DND-41 (cell line): ENCODE measurements at places on chromosomes 5 and 9.

DNA sequence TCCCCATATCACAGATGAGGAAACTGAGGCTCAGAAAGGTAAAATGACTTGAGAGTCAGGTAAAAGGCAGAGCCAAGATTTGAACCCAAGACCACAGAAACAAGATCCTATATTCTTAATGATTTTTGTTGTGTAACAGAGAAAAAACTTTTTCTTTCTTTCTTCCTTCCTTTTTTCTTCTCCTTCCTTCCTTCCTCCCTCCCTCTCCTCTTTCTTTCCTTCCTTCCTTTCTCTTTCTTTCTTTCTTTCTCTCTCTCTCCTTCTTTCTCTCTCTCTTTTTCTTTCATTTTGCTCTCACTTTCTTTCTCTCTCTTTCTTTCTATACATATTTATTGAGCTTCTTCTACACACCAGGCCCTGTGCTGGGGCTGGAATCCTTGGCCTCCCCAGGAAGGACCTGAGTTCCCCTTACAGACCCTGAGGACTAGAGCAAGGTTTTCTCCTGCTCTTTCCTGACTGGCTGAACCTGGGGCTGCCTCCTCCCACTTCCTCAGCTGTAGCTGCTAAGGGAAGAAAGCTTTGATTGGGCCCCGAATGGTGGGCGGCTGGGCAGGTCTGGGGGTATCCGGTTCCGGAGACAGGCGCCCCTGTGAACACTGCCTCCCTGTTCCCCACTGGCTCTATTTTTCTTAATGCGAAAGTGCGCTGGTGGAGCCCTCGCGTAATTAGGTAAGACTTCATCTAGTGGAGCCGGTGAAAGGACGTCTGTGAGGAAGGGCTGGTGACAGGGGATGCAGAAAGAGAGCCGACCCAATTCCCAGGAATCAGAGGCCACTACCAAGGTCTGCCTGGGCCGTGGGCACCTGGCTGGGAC lies 27.4 kb upstream of the KIF12 start:
- no peak for DNase-seq

DNA sequence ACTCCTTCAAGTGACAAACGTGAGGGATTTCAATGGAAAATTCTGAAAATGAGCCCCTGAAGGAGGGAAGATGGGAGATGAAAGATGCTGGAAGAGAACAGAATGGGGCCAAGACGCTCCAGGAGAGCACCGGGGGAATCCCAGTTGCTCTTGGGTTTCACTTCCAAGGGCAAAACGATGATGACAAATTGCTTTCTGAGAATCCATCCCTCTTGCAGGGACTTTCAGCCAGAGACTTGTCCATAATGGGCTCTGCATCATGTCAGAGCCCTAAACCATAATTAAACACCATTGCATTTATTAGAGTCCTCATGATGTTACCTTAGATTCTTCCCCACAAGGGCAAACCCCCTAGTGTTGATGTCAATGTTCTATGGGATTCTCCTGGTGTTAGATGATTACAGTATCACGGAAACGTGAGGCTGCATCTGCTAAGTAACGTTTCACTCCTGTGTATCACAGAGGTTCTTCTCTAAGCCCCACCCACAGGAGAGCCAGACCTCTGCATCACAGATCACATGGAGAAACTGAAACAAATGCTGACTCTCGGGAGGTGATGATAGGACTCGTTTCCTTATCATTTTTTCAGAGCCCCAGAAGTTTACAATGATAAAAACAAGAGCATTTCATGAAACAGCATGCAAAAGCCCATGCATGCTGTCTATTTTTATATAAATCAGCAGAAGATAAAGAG lies 114.4 kb downstream of the TENT4A start:
- DNase-seq = peak; percentile 13

- no peak for DNase-seq
Measured at GRCh38 chr5:1325870-1326531, 18.9 kb downstream of the CLPTM1L start.

- no peak for DNase-seq
Measured at GRCh38 chr9:12955510-12956163, 180.8 kb downstream of the LURAP1L start.

GRCh38 chr9:73064315-73064714 lies 87.3 kb upstream of the ANXA1 start:
- DNase-seq = no peak

DNA sequence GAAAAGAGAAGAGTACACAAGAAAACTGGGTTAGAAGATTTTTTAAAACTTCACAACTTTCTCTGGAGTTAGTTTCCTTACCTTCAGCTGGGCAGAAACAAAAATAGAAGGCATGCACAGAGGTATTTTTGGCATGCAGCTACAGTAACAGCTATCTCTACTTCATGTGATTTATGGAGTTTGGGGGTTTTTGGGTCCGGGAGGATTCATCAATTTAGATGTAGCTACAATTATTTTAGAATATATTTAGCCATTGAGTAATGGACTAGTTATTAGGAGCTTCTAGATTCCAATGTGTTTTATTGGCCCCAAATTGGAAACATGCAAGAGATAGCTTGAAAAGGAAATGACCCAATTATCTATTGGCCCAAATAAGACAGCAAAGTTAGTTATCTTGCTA lies 91.6 kb upstream of the TNFAIP8 start:
- no peak for DNase-seq

DNA sequence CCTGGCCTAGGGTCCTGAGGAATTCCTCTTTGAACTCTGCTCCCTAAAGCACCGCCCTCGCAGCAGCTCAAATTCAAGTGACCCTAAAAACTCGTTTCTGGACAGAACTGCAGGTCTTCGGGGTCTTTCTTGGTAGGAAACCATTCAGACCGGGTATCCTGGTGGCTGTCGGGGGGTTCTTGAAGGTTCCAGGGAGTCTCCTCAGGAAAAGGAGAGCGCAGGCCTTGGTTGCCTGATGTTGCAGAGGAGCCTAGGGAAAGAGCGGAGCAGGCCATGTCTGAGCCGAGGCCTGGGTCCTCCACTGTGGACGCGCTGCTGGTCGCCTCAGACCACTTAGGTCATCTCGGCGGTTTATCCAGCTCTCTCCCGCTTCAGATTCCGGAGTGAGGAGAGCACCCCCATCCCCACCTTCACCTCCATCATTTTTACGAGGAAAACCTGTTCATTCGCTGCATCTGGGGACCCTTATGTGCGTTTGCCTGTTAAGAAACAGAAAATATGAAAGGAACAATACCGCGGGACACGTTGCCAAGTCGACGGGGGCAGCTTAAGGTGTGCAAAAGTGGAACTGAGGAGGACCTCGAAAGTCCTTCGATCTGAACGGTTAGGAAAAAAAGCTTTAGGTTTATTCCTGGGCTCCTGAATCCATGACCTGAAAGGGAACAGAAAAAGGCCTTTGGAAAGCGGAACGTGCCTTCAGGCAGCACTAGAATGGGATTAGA lies 299.4 kb downstream of the PARP8 start:
- no peak for DNase-seq

GRCh38 chr5:28084069-28084468 lies 1045.7 kb upstream of the CDH9 start:
- DNase-seq = no peak
